ENCODE measurements at places on chromosomes 6 and 20. TPM values are rescaled to one million over a fixed set of nuclear protein-coding genes. Genes with fewer than 3 reads are reported as not detected.

NKX2-4 gene
- total RNA-seq, result not detected

DOK5 gene
- total RNA-seq, result not detected

SLC32A1 gene
- not detected for total RNA-seq

LIN28B gene
- 1.8 TPM for total RNA-seq

COL9A1 gene
- total RNA-seq, result not detected

TAAR6 gene
- not detected for total RNA-seq

DUSP15 gene
- total RNA-seq, result 0.95 TPM

BPIFB2 gene
- total RNA-seq, result not detected

All from A549 treated with RU486 at 1 μM for 4 hours (cell line).